ENCODE measurements at places on chromosomes 13 and 19. TPM values are rescaled to one million over a fixed set of nuclear protein-coding genes. Genes with fewer than 3 reads are reported as not detected.

LPAR6 gene
- total RNA-seq, result 4.6 TPM

ELANE gene
- not detected for total RNA-seq

CCNA1 gene
- total RNA-seq, result 0.37 TPM

RFPL4A gene
- not detected for total RNA-seq
